Stimulated activated CD8-positive, alpha-beta memory T cell treated with anti-CD3 and anti-CD28 coated beads, Interleukin-4, amount 100 ng/mL, for 4 hours (primary cell): ENCODE measurements at places on chromosomes 1 and 21.

DNA sequence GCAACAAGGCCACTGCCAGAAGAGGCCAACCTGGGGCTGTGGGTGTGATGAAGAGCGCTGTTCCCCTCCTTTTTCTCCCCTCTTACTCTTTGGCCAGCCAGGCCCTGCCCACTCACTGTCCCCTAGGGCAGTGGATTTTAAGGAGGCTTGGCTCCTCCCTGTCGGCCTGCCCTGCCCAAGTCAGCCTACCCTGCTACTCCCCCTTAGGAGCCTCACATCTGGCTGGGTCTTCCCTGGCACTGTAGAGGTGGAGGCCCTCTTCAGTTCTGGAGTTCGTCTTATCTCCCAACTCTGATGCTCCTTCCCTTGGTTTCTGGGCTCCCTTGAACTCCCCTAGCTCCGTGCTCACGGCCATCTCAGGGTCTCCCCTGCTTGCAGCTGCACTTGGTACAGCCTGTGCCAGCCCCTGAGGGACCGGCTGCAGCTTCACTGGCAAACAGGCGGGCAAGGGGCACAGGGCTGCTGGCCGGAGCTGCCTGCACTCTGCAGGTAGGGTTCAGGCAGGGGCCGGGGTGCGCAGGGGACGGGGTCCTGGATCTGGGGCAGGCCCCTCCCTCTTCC lies 4.0 kb downstream of the AMPD2 start:
- no peak for DNase-seq

GRCh38 chr1:173050865-173051264 lies at the start of gene TNFSF18:
Gene TNFSF18, minus strand, starts transcription at chr1:173050941. Its CDS starts 45 bp downstream, at chr1:173050896.
- DNase-seq, result no peak

DNA sequence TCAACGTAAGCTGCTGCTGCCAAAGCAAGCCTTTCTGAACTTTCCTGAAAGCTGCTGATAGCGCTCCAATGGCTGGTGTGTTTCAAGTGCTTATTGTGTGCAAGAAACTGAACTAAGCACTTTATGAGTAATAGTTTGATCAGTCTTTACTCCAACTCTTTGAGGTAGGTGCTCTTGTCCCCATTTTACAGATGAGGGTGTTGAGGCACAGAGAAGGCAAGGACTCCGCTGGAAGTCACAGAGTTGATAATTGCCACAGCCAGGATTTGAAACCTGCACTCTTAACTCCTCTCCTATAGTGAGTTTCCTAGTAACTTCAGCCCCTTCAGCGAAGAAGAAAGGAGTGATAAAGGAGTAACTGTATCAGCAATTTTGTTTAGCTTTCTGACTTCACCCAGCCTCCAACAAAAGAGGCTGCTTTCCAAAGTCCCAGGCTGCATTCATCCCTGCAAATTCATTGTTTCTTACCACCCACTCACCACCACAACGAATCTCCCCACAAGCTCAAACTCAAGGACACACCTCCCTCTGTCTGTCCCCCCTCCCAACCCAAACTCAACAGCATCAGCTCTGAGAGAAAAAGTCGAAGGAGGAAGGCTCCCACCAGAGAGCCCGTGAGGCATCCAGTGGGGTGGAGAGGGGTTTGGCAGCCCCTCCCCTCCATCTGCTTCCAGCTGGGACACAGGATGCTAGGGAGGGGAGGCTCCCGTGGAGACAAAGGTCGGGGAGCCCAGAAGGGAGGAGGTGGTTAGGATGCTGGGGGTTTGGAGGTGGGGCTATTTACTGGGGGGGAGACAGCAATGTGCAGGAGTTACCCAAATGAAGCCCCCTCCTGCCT lies 139.6 kb downstream of the NAV1 start:
- no peak for DNase-seq

DNA sequence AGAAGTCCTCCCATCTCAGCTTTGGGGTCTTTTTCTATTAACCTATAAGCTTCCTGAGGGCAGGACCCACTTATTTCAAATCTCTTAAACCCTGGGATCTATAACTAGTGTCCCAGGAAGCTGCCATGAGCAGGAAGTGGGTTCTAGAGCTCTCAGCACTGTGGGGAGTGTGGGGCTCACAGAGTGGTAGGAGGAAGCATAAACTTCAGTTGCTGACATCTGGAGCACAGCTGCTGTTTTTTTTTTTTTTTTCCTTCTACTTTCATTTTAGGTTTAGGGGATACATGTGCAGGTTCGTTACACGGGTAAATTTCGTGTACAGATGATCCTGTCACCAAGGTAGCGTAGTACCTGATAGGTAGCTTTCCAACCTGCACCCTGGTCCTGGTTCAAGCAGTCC lies 59.3 kb downstream of the AK4 start:
- DNase-seq, result no peak

GRCh38 chr1:207849646-207850045 lies 61.3 kb downstream of the CD34 start:
- no peak for DNase-seq

DNA sequence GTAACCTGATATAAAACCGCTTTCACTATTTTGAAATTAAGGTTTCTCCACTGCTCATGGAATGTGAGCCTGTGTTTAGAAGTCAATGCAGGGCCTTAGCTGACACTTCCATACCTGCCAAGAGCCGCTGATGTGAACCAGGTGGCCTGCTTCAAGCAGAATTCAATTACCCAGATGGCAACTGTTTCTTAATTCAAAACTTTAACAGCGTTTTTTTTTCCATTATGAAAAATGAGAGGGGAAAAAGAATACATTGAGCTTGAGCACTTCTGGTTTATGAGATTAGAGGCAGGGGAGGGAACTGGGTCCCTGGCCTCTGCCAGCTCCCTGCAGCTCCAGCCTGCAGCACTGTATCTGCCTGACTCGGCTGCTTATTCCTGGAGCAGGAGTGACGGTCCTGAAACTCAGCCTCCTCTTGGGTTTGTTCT lies 7.7 kb upstream of the ATP1A1 start:
- no peak for DNase-seq

DNA sequence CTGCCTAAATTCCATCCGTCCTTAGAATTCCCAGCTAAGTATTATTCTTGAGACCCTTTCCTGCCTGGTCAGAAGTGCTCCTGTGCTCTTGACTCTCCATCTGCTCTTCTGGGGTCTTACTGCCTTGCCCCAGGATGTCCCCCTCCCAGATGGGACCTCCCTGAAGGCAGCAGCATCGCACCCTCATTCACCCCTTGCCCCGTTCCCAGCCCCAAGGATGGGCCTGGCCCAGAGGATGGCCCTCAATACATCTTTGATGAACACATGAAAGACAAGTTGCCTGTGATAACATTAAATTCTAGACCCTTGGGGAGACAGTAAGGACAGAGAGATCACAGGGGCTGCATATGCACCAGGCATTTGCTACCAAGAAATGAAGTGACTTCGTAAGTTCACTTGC lies 167.2 kb downstream of the TRABD2B start:
- no peak for DNase-seq

GRCh38 chr1:40305451-40305850 lies 11.6 kb downstream of the COL9A2 start:
- no peak for DNase-seq

DNA sequence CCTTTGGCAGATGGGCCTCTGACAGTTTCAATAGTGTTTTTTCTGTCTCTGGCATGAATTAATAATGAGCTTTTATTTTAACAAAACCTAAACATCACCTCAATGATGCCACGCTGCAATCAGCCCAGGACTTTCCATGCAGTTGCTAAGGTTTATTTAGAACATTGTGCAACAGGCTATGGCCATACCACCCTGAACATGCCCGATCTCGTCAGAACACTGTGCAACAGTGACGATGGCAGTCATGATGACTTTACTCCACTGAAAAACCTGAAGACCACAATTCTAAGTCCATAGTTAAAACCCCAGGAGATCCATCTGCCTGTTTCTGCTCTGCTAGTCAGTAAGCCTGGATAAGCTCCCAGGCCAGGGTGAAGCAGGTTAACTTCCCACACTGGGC lies 310.0 kb downstream of the PBX1 start:
- no peak for DNase-seq

DNA sequence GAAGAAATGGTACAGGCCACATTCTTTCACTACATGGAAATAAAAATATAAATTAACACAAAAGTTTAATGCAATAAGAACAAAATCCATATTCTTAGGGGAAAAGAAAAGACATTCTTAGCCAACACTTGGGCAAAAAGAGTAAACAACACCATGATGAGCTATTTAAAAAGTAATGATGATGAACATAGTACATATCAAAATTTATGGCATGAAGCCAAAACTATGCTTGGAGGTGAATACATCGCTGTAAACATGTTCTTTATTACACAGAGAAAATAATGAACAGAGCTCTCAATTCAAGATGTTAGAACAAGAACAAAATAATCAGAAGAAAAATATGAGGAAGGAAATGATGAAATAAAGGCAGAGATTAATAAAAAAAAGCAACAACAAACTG lies 158.2 kb downstream of the ZSCAN20 start:
- DNase-seq, result no peak

GRCh38 chr1:213492161-213493041 lies 441.4 kb downstream of the RPS6KC1 start:
- no peak for DNase-seq

DNA sequence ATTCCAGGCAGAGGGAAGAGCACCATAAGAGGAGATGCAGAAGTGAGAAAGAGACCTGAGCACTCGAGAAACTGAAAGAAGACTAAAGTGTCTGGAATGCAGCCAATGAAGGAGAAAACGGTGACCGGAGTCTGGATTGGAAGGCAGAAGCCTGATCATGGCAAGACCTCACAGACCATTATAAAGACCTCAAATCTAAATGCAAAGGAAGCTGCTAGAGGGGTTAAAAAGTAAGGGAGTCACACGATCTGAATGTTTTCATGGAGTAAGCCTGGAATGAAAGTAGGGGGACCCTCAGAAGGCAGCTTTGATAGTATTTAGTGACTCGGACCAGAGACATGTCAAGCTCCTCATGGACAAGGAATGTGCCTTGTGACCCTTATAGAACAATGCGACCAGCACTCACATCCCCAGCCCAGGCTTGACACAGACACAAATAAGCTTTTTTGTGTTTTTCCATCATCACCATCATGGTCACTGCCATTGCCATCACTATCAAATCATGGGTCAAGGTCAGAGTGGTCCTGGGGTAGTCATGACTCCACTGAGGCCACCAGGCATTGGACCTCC lies 183.6 kb downstream of the SEC16B start:
- DNase-seq, result no peak

GRCh38 chr1:41580520-41581172 lies 96.2 kb upstream of the EDN2 start:
- DNase-seq, result no peak

GRCh38 chr1:34973326-34973725 lies 11.8 kb downstream of the TMEM35B start:
- no peak for DNase-seq

DNA sequence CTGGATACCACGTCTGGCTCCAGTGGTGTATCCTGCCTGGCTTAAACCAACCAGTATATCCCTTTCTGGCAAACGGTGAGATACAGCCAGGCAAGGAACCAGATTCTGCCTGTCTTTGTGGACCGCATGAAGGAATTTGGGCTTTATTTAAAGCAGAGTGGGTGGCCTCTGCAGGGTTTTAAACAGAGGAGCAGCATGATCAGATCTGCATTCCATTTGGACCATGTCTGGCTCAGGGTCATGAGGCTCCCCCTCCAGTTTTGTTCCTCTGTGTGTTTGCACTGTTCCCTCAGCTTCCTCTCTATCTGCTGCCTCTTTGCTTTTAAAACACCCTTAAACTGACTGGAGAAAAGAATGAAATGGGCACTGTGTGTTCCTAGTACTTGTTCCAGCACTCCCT lies 195.0 kb downstream of the GIPC2 start:
- DNase-seq, result no peak

DNA sequence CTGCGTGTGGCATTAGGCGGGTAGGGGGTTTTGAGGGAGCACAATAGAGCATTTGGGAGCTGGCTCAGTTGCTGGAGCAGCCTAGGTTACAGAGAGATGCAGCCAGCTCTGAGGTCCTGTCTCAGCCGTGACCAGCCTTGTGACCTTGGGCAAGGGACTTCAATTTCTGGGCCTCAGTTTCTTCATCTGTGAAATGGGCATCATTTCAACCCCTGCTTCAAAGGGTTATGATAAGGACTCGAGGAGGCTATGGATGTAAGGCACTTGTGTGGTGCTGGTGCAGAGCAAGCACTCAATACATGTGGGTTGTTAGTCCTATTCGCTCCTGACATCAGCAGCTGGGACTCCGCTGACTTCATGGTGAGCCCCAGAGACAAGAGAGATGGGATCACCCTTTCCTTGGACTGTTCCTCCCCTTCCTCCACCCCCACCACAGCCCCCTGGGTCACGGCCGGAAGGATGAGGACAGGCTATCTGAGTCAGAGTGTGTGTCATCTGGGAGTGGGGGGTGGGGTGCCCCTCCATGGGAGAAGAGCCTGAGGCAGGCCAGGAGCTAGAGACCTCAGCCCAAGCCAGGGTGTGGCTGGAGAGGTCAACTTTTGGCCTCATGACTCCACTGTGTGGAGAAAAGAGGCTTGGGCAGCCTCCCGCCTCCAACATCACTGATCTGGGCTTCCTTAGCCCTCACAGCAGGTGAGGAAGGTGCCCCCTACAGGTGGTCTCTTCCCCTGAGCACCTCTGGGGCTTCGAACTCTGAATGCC lies 71.4 kb upstream of the ZBTB40 start:
- no peak for DNase-seq

- DNase-seq, result no peak
These were observed 42.0 kb downstream of the CXADR start for GRCh38 chr21:17554679-17555465.

GRCh38 chr1:23959461-23960290 lies at the start of gene PNRC2:
Gene PNRC2, plus strand, starts transcription at chr1:23959828. Its CDS starts 1,630 bp downstream, at chr1:23961458.
- DNase-seq, result peak; percentile 90

GRCh38 chr1:50427818-50428779 lies 4.9 kb upstream of the DMRTA2 start:
- DNase-seq, result no peak

- no peak for DNase-seq
These were observed 143.3 kb downstream of the PLXNA2 start for GRCh38 chr1:208100906-208101305.

GRCh38 chr1:29973406-29973805 lies 737.1 kb downstream of the PTPRU start:
- DNase-seq, result no peak

DNA sequence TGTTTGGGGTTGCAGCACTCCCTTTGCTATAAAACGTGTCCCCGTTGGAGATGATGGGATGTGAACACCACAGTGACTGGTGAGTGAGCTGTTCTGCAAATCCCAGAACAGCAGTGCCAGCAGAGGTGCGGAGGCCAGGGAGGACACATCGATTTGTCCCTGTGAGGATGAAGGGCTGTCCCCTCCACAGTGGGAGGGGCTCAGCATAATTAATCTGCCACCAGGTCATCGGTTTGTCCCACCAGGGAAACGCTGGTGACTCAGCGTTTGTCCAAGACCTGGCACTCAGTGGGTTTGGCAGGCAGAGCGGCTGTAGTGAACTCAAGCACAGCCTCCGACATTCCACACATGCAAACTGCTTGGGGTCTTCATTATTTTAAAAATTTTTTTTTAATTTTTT lies 22.8 kb upstream of the PDE9A start:
- no peak for DNase-seq

- no peak for DNase-seq
These were observed 39.7 kb upstream of the IFNLR1 start for GRCh38 chr1:24226749-24227148.

GRCh38 chr1:33295023-33295422 lies 25.9 kb downstream of the A3GALT2 start:
- DNase-seq, result no peak
